ENCODE measurements at places on chromosomes 1 and 21.

GRCh38 chr1:13801232-13801631, 101.2 kb downstream of the PRDM2 start:
- DNase-seq: no peak

DNA sequence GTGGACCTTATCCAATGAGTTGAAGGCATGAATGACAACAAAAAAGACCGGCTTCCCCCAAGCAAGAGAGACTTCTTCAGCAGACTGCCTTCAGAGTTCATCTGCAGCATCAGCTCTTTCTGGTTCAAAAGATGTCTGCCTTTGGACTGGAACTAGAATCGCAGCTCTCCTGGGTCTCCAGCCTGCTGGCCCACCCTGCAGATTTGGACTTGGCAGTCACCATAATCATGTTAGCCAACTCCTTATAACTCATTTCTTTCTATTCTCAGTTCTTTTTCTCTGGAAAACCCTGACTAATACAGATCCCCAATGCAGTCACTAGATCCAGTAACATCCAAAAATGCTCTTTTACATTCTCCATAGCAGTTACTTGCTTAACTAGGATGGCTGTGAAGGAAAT, 89.2 kb upstream of the MARK1 start:
- no peak for DNase-seq

GRCh38 chr1:95057351-95057750, 15.4 kb downstream of the ALG14 start:
- no peak for DNase-seq

GRCh38 chr1:6172549-6172948, 7.6 kb downstream of the CHD5 start:
- DNase-seq: no peak

DNA sequence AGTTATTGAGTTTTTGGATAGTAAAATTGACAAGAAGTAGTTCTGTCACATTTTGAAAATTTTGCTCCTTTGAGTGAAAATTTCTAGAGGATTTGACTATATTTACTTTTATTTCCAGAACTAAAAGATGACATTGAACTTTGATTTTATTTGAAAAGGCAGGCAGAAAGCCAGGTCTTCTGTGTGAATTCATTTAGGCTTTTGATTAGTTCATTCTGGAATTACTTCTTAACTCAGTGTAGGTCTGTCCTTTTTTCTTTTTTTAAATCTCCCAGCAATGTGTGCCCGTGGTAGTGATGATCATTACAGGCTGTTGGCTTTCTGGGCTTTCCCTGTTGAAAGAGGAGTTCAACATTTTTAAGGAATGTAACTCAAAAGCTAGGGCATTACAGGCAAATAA, 53.8 kb downstream of the MACO1 start:
- DNase-seq: no peak

- DNase-seq: no peak
Measured at GRCh38 chr1:234837713-234838112, 227.7 kb upstream of the IRF2BP2 start.

DNA sequence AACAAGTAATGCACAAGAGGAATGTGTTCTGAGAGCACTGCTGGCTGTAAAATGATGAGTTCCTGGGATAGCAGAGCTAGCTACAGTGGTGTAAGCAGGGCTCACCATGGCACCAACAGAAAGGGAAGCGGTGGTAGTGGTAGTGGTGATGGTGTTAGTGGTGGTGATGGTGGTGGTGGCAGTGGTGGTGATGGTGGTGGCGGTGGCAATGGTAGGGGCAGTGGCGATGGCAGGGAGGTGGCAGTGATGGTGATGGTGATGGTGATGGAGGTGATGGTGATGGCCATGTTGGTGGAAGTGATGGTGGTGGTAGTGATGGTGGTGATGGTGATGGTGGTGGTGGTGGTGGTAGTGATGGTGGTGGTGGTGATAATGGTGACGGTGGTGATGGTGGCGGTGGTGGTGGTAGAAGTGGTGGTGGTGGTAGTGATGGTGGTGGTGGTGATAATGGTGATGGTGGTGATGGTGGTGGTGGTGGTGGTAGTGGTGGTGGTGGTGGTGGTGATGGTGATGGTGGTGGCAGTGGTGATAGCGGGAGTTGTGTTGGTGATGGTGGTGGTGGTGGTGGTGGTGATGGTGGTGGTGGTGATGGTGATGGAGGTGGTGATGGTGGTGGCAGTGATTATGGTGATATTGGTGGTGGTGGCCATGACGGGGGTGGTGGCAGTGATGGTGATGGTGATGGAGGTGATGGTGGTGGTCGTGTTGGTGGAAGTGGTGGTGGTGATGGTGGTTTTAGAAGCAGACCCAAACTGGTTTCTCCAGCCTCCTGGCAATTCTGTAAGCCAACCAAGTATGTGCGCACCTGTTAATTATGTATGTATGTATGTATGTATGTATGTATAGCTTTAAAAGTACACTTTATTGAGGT, 254.1 kb downstream of the TRABD2B start:
- DNase-seq: no peak

GRCh38 chr1:150009604-150010392, 728 bp downstream of the OTUD7B start:
- DNase-seq: no peak

DNA sequence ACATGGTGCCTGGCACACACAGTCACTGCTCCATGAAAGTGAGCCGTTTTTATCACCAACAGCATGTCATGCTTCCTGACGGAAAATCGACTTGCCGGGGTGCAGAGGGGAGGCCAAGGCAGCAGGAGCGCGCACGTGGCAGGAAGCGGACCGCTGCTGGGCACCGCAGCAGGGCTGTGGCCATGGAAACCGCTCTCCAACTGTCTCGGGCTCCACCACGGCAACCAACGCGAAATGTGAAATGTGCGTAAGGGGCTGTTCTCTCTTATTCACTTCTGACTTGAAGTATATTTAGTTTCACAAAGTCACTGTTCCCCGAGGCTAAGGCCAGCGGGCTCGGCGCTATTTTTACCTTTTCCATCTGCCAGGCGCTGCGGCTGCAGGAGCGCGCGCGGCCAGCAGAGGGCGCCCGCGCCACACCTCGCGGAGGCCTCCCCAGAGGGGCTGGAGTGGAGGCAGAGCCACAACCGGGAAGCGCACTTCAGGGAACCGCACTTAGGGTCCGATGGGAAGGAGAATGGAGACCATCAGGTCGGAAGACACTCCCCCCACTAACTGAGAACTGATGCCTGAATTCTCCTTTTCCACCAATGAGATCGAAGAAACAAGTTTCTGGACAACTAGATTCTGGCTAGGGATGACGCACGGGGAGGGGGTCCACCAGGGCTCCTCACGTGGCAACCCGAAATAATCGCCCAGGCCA, 19.7 kb downstream of the RCC2 start:
- peak; percentile 44 for DNase-seq

DNA sequence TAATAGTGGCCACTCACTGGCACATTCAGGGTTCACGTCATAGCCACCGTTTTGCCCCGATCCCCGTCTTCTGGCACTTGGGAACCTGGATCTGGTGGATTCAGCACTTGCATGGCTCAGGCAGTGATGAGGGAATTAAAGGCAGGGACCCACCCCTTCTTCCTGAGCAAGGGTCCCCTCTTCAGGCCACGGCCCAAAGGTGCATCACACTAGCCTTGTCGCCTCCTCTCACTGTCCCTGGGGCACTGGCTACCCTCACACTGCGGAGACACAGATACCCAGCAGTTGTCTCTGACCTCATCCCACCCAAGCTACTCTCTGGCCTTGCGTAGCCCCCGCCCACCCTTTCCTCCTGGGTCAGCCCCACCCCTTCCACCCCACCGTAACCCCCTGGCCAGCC, 19.9 kb upstream of the LDLRAP1 start:
- DNase-seq: no peak

GRCh38 chr1:17047924-17048323, 5.9 kb downstream of the SDHB start:
- no peak for DNase-seq

DNA sequence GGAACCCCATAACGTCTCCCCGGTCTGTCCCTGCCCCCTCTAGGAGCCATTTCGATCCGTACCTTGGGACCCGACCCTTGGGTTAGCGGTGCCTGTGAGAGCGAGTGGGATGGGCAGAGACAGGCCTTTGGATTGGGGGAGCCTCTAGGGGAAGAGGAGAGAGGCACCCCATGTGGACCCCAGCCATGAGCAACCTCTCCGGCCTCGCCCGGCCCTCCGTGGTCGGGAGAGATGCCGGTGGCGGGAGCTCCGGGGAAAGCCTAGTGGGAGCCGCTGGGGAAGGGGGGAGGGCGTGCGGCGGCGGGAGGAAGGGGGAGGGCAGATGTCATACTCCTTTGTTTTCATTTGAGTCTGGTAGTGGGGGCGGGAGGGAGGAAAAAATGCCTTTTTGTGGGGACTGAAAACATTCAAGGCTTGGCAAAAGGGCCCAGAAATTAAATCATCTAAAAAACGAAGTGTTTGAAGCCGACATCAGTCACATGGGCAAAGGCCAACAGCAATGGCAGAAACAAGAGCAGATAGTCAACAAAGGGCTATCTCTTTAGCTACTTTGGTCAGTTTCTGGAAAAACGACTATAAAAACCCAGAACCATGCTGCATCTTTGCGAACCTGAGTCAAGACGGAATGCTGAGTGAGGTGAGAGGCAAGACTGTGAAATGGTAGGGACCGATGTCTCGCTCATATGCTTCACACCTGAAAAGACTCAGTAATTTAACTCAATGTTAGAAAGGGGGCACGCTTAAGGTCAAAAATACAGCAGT, 758 bp downstream of the PTBP2 start:
- peak; percentile 95 for DNase-seq

- peak; percentile 39 for DNase-seq
Measured at GRCh38 chr1:110634455-110635311, 28.5 kb upstream of the KCNA2 start.

DNA sequence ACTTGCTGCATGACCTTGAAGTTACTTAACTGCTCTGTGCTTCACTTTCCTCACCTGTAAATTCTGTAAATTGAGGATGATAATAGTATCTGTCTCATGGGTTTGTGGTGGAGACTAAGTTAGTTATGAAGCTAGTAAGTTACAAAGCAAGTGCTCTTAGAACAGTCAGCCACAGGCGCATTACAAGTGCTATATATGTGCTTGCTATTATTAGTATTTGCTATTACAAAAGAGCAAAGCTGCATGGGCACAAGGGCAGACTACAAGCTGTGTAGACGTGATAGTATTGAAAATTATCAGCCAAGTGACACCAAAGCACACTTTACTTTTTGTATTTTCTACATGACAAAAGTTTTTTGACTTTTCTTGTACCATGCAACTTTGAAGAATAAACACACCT, 150.9 kb upstream of the CTTNBP2NL start:
- DNase-seq: no peak

- DNase-seq: no peak
Measured at GRCh38 chr1:2438641-2439040, 26.3 kb upstream of the PEX10 start.

DNA sequence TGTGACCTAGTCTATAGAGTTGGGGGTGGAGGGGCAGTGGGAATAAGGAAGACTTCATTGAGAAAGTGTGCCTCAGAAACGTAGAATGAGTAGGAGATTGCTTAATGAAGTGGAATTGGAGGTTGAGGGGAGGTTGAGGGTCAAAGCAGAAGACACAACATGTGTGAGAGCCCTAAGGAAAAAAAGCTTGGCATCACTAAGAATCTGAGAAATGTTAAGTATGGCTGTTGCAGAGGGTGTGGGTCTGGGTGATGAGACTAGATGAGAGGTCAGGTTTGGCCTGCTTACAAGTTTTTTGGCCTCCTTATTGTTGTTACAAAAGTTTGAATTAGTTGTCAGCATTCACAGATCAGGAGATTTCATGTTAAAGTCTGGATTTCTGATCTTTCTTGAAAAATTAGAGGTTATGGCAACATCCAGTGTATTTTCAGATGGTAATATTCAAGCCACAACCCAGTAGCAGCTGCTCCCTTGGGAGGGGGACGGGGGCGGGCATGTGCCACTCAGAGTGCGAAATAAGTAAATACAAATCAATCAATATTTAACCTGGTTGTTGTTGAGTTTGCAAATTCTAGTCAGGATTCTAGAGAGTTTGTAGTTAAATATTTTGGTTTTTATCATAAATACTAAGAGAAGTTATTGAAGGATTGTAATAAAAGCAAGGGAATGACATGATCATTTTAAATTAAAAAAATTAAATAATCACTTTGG, 4.3 kb downstream of the MAN1A2 start:
- DNase-seq: no peak

DNA sequence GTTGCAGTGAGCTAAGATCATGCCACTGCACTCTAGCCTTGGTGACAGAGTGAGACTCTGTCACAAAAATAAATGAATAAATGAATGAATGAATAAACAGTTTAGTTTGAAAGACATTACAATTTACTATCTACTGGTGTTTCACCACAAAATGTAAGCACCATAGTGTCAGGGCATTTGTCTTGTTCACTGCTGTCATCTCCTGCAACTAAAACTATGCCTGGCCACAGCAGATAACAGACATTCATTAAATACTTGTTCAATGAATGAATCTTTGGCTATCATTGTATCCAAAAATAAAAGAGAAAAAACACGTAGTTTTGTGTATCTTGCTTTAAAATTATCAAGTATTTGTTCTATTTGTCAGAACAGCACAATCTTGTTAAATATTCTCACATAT, 32.5 kb downstream of the SASS6 start:
- DNase-seq: no peak

GRCh38 chr1:21956720-21957552, 19.8 kb upstream of the HSPG2 start:
- DNase-seq: no peak

DNA sequence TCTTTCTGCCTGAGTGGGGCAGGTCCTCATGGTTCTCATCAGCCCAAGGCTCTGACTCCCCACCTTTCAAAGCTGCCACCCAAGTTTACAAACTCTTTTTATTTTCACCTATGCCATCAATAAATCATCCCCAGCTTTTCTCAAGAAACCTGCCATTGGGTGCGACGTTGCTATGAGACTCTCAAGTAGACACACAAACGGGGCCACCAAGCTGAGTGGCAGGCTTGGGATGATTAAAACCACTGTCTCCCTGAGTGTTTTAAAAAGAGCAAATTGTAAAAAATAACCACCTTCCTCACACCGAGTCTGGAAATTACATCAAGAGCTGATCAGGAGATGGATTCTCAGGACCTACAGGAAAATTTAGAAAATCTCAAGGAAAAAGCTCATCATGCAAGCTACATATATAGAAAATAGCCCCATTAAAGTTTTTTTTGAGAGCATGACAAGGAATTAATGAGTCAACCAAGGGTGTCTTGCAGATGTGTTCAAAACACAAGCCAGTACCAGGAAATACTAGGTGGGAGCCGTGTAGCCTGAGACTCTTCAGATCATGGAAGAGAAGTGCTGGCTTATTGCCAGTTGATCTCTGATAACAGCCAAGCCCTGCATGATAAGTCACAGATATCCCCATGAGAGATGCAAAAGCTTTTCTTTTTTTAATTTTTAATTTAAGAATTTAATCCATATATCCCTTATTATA, 158.4 kb upstream of the BACE2 start:
- DNase-seq: no peak

DNA sequence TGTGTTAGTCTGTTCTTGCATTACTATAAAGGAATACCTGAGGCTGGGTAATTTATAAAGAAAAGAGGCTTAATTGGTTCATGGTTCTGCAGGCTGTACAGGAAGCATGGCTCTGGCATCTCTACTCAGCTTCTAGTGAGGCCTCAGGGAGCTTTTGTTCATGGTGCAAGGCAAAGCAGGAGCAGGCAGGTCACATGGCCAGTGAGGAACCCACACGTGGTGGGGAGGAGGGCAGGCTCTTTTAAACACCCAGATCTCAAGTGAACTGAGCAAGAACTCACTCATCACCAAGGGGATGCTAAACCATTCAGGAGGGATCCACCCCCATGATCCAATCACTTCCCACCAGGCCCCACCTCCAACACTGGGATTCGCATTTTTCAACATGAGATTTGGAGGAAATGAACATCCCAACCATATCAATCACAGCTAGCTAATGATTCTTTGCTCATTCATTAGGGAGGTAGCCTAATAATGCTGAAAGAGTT, 51.4 kb upstream of the RAP1A start:
- DNase-seq: no peak
